ENCODE measurements at places on chromosomes 13 and 19. TPM values are rescaled to one million over a fixed set of nuclear protein-coding genes. Genes with fewer than 3 reads are reported as not detected.

The SLC17A7 gene
- 0.61 TPM for total RNA-seq

The ZNF665 gene
- not detected for total RNA-seq

The SLC10A2 gene
- not detected for total RNA-seq

The BTBD2 gene
- total RNA-seq = 44.4 TPM

The REEP6 gene
- 5.2 TPM for total RNA-seq

The TNNI3 gene
- total RNA-seq = 9.2 TPM

The TMC4 gene
- 1.7 TPM for total RNA-seq

Measured in A549 treated with CORT108297 at 1 μM for 4 hours (cell line).